Stimulated activated CD8-positive, alpha-beta memory T cell treated with anti-CD3 and anti-CD28 coated beads, Interleukin-2, amount 100 ng/mL, for 48 hours (primary cell): ENCODE measurements at places on chromosomes 4 and X.

DNA sequence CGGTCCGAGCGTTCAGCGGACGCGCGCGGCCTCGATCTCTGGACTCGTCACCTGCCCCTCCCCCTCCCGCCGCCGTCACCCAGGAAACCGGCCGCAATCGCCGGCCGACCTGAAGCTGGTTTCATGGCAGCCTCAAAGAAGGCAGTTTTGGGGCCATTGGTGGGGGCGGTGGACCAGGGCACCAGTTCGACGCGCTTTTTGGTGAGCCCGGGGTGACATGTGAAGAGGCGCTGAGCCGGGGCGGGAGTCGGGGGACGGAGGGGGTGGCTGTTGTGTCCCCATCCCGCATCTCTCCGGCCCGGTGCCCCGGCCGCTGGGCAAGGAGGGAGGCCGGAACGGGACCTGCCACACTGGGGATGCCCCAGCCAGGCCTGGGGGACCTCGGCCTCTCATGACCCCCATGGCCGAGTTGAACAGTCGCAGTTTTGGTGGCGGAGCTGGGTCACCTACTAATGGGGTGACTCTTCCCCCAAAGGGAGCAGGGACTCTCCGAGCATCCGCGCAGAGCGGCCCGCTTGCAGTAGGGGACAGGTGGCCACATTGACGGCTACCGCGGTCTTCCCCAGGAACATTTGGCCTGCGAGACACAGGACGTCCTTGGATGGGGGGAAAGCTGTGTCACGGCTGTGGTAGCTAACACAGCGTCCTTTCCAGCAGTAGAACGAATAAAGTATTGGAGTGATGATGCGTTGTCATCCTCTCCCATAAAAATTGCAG, at the start of gene GK:
Gene GK, plus strand, starts transcription at position 9 of the 717 bp plus-strand sequence. Its CDS starts 115 bp downstream, at position 124.
- no peak for DNase-seq

GRCh38 chr4:21544415-21544814, 404.2 kb downstream of the KCNIP4 start:
- no peak for DNase-seq

- no peak for DNase-seq
These were observed 2.0 kb upstream of the ZIC3 start for GRCh38 chrX:137563681-137564651.

GRCh38 chr4:180058691-180059215, 2184.4 kb upstream of the TENM3 start:
- DNase-seq = no peak

- no peak for DNase-seq
These were observed 12.4 kb upstream of the TRIM2 start for GRCh38 chr4:153191795-153192363.

GRCh38 chr4:36872679-36873078, 371.9 kb upstream of the NWD2 start:
- DNase-seq = no peak

- DNase-seq = no peak
These were observed 344.1 kb upstream of the TRAM1L1 start for GRCh38 chr4:117429506-117429905.

DNA sequence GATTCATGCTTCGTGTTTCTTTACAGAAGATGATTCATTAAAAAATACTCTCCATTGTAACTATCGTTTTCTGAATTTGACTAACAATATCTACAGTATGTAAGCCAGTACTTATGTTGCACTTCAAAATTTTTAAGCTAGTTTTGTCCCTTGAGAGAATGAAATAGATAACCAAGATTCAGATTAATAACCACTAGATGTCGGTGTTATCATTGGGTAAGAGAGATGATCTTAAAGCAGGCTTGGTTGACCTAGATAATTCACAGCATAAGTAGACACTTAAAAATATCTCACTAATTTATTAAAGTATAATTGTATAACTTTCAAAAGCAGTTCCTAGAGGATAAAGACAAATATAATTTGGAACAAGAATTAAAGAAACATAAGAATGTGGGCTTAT, 430.9 kb downstream of the C4orf33 start:
- no peak for DNase-seq

DNA sequence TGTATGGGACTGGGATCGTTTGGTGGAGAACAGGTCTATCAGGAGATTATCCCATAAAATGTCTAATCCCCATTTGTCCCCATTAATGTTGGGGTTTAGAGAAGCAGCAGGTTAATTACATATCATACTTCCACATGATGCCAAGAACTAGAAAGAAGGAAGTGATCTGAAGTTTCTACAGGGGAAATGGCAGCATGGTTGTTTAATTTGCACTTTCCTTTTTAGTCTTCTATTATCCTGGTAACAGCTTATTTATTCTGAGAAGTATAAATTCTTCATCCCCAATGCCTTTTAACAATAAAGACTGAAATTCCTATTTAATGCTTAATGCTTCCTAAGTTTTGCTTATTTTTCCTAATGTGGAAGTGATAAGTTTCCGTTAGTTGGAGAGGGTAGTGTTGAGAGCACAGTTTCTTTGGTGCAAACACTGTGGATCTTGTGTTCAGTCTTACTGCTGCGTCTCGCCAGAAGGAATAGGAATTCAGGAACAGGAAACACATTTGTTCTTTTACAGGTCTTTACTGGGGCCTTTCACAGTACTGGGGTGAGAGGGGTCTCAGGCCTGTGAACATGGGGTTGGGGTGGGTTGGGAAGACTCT, 59.5 kb upstream of the TADA2B start:
- DNase-seq = no peak

GRCh38 chr4:67580577-67580976, 22.1 kb downstream of the STAP1 start:
- DNase-seq = no peak

DNA sequence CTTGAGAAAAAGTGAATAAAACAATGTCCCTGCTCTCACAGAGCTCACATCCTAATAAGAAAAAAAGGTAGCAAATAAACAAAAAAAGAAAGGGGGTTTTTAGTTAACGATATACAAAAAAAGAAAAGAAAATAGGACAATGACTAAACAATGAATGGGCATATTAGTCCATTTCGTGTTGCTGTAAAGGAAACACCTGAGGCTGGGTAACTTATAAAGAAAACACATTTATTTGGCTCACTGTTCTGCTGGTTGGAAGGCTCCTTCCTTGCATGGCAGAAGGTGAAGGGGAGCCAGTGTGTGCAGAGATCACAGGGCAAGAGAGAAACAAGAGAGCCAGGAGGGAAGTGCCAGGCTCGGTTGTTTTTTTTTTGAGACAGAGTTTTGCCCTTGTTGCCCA, 4.7 kb upstream of the KLF3 start:
- no peak for DNase-seq
